Stimulated activated CD4-positive, alpha-beta T cell treated with anti-CD3 and anti-CD28 coated beads, Interleukin-2, amount 100 ng/mL, for 4 hours (primary cell): ENCODE measurements at places on chromosomes 12 and 14.

DNA sequence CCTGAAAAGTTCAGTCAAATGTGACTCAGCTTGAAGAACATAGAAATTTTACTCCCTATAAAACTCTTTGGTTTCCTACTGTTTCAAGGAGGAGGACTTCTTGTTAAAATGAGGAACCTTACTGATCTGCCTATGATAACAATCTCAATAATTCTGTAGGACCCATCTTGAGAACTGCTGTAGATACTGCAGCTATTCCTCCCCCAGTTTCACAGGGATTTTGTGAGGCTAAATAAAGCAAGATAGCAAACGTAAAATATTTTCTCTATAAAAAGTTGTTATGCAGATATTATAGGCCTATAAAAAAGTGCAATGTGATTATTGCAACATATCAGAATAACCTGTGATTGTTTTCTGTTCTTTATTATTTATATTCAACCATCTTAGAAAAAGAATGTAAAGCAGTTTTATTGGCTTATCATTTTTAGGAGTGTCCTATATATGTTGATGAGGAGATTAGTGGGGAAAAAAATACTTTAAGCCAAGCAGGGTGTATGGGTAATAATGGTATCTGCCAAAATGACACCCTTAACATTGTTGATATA lies 12.1 kb downstream of the CLEC14A start:
- no peak for DNase-seq

DNA sequence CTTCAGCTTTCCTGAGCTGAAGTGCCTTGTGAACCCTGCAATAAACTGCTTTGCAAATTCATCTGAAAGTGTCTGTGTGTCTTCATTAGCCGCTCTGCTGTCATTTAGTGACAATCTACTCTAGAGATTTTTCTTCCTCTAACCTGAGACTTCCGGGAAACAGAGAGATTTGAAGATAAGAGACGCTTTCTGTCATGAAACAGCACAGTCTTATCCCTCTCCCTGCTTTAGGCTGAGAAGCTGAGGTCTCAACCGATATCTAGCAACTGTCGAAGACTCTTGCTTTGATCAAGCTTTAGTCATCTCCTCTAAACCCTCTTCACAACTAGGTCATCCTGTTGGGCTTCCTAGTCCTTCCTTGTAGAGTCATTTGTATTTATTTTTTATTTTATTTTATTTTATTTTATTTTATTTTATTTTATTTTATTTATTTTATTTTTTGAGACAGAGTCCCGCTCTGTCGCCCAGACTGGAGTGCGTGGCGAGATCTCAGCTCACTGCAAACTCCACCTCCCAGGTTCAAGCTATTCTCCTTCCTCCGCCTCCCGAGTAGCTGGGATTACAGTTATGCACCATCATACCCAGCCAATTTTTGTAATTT lies 1.2 kb downstream of the RNASE2 start:
- DNase-seq, result no peak

DNA sequence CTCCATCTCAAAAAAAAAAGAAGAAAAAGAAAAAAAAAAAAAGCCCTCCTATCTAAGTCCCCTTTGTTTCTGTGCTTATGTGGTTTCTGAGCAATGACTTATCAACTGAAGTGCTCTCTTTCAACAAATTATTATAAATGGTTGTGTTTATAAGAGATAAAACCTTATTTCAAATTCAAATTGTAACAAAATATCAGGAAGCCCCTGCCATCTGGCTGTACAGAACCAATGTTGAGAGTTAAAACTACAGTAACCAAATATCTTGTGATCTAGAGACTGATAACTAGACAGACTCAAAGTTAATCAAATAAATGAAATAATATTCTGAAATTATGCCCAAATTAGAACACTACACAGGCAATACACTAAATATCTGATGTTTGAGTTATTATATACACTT lies 143.0 kb upstream of the CPNE8 start:
- no peak for DNase-seq

DNA sequence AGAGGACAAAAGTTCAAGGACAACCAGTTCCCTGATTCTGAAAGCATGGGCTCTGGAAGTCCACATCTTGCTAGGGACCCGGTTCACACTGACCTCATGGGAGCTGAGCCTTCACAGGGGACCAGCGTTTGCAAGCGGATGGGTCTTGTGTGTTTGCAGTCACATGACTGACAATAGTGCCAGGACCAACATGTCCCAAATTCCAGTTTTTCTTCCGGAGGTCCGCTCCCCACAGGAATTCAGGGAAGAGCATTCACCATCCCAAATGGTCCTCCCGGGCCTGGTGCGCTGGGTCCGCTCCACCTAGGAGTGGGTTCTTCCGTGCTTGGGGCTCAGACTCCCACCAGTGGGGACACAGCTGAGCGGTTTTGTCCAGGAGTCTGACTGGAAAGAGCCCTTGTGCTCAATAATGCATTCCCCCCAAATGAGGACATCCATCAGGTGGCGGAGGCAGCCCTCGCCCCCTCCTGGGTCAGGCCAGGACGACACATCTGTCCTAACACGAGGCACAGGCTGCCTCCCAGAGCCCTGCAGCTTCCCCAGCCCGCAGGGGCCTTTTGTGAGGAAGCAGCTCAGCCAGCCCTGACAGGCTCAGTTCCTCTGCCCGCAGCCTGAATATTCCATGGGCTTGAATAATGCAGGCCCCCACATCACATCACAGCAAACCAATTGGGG lies 91.8 kb upstream of the BCL11B start:
- DNase-seq, result no peak

DNA sequence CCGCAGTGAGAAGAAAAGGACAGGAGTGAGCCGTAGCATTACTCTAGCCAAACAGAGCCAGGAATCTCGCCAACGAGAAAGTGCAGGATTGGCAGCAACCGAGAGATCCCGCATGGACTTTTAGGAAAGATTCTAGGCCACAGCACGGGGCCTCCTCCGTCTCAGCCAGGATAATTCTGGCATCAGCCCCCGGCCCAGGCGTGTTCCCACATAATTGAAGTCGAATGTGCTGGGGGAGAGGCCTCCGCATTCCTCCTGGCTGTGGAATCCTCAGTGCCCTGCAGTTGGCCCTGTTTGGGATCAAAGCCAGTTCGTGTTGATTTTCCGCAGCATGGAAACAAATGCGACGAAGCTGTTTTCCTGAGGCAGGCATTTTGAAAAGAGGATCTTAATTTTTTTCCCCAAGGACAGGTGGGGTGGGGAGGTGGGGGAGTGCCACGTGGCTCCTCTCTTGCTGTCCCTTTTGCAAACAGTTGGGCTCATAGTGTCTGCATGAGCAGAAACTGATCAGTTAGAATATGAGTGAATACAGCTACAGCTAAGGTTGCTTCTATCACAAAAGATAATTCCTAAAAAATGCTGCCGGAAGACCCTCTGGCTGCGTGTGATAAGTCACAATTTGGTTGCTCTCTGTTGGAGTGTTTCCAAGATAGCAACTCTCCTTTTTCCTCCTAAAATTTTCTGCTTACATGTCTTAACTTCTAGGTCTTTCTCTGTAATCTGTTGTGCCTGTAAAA lies 37.3 kb upstream of the ATXN2 start:
- DNase-seq, result no peak

GRCh38 chr12:70042675-70043074 lies 200.6 kb upstream of the CNOT2 start:
- DNase-seq, result no peak

DNA sequence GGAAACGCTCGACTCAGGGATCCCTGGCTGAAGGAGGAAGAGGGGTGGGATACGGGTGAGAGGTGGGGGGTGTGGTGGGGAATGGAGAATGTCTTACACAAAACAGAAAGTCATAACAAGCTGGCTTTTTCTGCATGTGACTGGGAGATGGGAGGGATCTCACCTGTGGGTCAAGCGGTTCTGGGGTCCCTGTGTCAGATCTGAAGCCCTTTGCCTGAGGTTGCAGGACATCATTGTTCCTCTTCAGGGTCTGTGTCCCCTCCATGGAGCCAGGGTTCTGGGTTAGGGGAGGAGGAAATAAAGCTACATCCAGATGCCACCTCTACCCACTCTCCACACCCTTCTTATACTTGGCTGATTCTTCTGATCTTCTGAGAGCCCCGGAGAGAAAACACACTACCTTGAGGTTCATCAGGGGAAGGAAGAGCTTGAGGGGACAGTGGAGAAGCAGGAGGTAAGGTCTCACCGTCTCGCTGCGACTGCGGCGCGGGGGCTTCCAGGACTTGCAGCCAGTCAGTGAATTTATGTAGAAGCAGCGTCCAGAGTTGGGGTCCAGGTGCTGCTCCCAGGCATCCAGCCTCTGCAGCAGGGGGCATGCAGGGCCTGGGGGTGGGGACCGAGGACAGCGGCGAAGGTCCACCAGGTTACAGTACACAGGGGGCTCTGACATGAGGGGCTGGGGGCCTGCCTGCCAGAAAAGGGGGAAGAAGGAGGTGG lies 2.5 kb downstream of the ARHGAP9 start:
- no peak for DNase-seq

- peak; percentile 49 for DNase-seq
Observed at GRCh38 chr12:111429828-111430432, 24.2 kb downstream of the SH2B3 start.

DNA sequence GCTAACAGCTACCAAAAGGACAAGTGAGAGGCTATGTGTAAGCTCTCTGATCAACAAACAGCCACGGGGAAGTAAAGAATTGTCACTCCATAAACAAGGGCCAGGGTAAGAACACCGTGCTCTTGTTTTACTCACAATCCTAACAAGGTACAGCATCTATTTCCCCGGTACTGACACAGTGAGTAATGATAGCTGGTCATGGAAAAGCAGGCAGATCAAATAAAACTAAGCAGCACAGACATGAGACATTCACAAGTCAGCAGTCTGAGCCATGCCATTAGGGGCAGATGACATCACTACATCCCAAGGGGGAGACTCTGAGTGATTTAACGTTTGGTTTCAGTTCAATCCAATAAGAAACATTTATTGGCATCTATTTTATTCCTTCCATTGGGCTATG lies 54.4 kb downstream of the ARL6IP4 start:
- peak; percentile 36 for DNase-seq

- DNase-seq, result no peak
Observed at GRCh38 chr14:58941629-58942028, 246.8 kb upstream of the DAAM1 start.

DNA sequence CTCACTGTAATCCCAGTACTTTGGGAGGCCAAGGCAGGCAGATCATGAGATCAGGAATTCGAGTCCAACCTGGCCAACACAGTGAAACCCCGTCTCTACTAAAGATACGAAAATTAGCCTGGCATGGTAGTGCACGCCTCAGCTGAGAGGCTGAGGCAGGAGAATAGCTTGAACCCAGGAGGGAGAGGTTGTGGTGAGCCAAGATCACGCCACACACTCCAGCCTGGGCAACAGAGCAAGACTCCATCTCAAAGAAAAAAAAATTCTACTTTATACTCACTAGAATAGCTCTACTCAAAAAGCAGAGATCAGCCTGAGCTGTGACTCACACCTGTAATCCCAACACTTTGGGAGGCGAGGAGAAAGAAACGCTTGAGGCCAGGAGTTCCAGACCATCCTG lies 17.1 kb downstream of the NUMB start:
- DNase-seq, result no peak

GRCh38 chr12:41795910-41796309 lies 348.8 kb downstream of the GXYLT1 start:
- no peak for DNase-seq

GRCh38 chr12:116282371-116283286 lies 5.1 kb upstream of the MED13L start:
- no peak for DNase-seq

DNA sequence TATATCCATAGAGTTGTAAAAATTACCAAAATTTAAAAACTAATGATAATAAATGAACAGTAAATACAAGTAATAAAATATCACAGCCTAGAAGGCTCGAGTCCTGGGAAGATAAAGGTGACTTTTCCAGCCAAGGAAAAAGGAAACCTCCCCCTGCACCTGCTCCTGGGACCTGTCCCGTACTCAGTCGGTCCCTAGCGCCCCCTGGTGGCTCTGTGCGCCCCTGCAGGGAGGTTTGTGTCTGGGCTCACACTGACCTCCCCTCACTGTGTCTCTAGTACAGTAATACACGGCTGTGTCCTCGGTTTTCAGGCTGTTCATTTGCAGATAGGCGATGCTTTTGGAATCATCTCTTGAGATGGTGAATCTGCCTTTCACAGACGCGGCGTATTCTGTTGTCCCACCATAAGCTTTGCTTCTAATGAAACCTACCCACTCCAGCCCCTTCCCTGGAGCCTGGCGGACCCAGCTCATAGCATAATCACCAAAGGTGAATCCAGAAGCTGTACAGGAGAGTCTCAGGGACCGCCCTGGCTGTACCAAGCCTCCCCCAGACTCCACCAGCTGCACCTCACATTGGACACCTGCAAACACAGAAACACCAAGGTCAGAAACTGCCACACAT lies 1030.4 kb downstream of the TMEM121 start:
- peak; percentile 58 for DNase-seq

DNA sequence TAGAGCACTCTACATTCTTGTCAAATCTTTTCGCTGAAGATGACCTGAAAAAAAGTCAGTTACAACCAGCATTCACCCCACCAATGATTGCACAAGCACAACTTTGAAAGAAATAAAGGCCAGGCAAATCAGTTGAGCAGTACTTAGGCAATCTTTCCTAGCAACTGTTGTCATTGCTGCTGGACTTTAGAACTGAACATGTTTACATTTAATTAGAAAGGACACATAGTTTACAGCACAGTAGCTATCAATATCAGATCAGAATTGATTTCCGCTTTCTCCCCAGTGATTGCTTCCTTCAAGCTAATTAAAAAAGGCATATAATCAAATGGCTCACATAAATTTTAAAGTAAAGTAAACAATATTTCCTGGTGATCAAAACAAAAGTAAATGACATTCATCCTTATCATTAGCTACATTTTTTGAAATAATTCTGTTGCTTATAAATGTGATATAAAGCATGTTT lies 128.4 kb downstream of the FOXA1 start:
- no peak for DNase-seq

DNA sequence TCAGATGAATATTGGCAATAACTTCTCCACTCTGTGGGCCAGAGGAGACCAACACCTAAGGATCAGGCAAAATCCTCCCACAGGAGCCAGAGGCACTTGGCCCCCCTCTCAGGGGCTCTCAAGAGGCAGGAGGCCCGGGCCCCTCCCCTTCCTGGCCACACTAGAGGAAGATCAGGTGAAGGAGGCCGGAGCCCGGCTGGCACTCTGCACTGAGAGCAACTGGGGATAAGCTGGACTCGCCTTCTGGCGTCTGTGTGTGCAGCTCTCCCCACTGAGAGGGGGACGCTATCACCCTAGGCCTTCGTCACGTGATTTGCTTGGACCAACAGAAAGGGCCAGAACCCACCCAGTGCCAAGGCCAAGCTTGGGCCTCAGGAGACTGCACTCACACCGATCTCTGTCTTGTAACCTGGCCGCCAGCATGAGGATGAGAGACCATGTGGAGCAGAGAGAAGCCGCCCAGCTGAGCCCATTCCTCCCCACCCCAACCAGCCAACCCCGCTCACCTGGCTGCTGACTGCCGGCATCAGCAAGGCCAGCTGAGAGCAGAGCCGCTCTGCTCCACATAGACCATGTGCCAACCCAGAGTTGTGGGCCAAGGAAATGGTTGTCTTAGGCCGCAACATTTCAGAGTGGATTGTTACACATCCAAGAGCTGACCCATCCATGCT lies 64.0 kb downstream of the NOC4L start:
- no peak for DNase-seq

- no peak for DNase-seq
Observed at GRCh38 chr12:23063206-23063605, 438.2 kb downstream of the ETNK1 start.
